Osteocyte (in vitro differentiated cells): ENCODE measurements at places on chromosomes 1 and 21. TPM values are rescaled to one million over a fixed set of nuclear protein-coding genes. Genes with fewer than 3 reads are reported as not detected.

DNA sequence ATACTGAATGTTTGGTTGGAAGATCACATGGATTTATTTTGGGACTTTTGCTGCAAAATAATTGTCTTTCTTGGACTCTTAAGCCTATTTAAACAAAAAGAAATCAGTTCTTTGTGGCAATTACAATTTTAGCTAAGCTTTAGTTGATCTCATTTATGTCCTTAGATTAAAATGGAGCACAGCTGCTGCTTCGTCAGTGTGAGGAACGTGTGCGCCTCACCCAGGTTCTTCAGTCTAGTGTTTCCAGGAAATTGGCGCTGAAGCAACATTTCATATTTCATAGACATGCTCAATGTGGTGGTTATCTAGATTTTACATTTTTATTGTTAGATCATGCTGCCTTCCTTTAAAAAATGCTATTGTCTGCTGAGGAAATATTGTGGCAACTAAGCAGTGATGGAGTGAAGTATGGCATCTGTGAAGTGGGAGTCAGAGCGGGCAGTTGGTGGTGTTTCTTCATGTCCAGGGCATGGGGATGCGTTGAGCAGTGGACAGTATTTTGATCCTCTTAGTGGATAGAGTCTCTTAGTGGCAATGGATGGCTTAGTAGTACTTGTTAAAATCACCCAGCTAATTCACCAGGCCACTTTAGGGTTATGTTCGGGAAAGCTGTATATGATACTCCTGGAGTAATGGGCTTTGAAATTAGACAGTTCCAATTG, 5.6 kb downstream of the DDI2 start:
- no peak for DNase-seq
- no peak overlapping the region for H3K4me3 ChIP-seq
- peaks cover 46% of the 10 kb centered on the region for H3K4me1 ChIP-seq
- H3K27ac ChIP-seq, result peak overlapping the region; percentile 1

DNA sequence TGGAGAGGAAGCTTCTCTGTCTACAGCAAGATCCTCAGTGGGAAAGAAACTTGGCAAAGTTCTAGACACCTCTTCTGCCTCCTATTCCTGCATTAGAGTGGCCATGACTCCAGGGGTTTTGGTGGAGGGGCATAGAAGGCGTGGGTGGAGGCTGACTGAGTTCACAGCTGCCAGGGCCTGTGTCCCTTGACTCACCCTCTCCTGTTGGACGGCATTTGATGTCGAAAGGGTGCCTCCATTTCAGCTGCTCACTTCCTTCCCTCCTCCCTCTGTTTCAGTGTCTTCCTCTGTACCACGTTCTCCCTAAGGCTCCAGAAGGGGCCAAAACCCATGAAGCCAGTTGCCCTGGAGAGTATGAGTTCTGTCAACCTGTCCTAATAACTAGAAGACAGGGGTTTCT, 632 bp downstream of the TMEM79 start:
- no peaks in the 10 kb centered on the region for H3K27me3 ChIP-seq
- no peak overlapping the region for H3K27ac ChIP-seq
- H3K4me3 ChIP-seq, result no peak overlapping the region
- H3K4me1 ChIP-seq, result peaks cover 28% of the 10 kb centered on the region
- DNase-seq, result no peak

GRCh38 chr1:31038360-31038759, 27.2 kb downstream of the PUM1 start:
- peak overlapping the region; percentile 72 for H3K27ac ChIP-seq
- H3K4me1 ChIP-seq, result peaks cover 38% of the 10 kb centered on the region
- no peaks in the 10 kb centered on the region for H3K27me3 ChIP-seq
- no peak for DNase-seq

GRCh38 chr1:115179397-115180079, 90.2 kb upstream of the TSPAN2 start:
- no peak overlapping the region for H3K27ac ChIP-seq
- H3K27me3 ChIP-seq, result no peaks in the 10 kb centered on the region
- no peak for DNase-seq

- DNase-seq, result peak; percentile 87
- no peaks in the 10 kb centered on the region for H3K27me3 ChIP-seq
- peaks cover 22% of the 10 kb centered on the region for H3K4me1 ChIP-seq
- peak within 1 kb of the TSS; percentile 90 for H3K27ac ChIP-seq
Observed at GRCh38 chr1:159900086-159900680, at the start of gene CFAP45. Gene CFAP45 (minus strand): TSS chr1:159900165. CDS start chr1:159900098, 67 bp downstream.

DNA sequence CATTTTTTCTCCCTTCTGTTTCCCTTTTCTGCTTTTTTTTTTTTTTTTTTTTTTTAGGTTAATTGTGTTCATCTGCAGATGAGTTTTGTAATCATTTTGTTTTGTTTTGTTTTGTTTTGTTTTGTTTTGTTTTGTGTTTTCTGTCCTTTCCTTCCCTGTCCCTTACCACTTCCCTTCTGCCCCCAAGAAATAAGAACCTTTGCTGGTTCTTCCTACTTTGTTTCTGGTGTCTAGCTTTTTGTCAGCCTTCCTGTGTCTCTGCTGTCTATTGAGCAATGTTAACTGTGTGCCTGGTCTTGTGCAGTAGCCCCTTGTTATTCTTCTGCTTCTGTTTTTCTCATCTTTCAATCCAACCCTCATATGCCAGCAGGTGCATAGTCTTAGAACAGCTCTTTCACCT, 46.0 kb downstream of the MPZL1 start:
- no peak overlapping the region for H3K27ac ChIP-seq
- H3K4me3 ChIP-seq, result no peak overlapping the region
- peaks cover 51% of the 10 kb centered on the region for H3K36me3 ChIP-seq

DNA sequence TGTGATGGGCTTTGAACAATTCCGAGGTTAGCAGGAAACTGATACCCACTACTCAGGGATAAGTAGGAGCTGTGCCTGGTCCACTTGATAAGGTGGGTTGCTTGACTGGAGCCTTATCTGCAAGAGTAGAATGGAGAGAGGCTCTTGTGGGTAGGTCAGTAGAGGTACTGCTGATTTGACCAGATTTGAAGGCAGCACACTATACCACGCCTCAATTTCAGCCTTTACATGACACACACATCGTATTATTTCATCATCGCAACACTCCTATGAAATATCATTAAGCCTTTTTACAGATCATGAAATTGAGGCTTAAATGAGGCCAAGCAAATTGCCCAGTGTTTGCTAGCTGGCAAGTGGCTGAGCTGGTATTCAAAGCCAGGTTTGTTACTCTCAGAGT, 69.6 kb downstream of the KCNJ15 start:
- no peaks in the 10 kb centered on the region for H3K36me3 ChIP-seq
- H3K27ac ChIP-seq, result no peak overlapping the region
- DNase-seq, result no peak
- H3K4me1 ChIP-seq, result peaks cover 16% of the 10 kb centered on the region

DNA sequence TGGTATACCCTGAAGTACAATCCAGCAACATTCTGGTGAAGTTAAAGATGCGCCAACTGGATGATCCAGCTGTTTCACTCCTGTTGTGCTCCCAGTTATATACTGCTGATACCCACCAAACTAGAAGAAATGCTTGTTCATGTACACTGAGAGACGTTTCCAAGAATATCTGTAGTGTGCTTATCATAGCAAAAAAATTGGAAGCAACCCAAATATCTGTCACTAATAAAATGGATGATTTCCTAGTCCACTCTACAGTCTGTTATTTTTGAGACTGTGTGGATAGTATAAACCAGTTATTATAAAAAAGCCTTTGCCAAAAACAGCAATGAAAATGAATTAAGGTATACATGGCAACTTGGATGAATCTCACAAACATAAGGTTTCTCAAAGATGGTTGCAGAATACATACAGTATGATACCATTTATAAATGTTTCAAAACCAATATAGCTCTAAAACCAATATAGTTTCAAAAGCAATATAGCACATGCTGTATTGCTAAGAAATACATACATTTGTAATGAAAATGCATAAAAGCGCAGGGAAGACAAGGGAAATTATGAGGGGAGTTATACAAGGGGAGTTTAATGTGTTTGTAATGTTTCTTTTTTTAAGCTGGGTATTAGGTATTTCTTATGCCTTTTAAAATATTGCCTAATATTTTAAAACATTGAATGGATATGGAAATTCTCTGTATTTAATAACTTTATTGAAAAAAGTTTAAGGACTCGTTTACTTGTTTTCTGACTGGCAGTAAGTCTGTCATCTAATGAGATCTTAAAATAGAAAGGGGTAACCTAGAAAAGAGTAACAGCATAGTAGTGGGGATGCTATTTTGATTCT, 36.5 kb downstream of the GPSM2 start:
- H3K4me3 ChIP-seq, result no peak overlapping the region
- peaks cover 19% of the 10 kb centered on the region for H3K4me1 ChIP-seq
- peaks cover 9% of the 10 kb centered on the region for H3K36me3 ChIP-seq
- peak overlapping the region; percentile 18 for H3K27ac ChIP-seq
- H3K27me3 ChIP-seq, result no peaks in the 10 kb centered on the region

DNA sequence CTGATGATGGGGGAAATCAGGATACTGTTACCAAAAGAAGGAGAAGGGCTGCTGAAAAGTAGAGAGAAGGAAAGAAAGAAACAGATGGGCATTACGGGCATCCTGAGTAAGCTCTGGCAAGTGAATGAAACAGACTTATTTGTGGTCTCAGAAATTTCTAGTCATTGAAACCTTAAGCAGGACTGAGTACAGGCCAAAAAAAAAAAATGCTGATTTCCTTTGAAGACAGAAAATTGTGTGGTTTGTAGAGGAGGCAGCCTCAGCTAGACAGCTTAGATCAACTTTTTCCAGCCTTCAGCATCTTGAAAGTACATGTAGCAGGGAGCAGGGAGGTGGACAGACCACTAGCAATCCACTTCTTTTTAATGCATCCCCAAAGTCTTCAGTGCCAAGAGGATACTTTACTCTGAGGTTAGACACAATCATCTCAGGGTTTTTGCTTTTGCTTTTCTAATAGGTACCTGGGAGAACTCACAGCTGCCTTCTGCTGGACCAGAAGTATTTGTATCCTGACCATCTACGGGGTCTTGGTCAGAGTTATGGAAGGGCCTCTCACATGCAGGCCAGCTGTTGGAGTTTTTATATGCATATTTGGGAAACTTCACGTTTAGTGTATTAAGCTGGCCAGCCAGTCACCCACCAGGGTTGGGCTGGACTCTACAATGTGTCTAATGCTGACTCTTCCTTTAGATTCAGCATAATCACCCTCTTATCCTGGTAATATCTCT, 10.6 kb upstream of the CAPZB start:
- DNase-seq, result no peak
- peaks cover 14% of the 10 kb centered on the region for H3K4me1 ChIP-seq
- no peaks in the 10 kb centered on the region for H3K27me3 ChIP-seq
- H3K4me3 ChIP-seq, result no peak overlapping the region
- peak overlapping the region; percentile 63 for H3K27ac ChIP-seq
- H3K36me3 ChIP-seq, result peaks cover 3% of the 10 kb centered on the region

DNA sequence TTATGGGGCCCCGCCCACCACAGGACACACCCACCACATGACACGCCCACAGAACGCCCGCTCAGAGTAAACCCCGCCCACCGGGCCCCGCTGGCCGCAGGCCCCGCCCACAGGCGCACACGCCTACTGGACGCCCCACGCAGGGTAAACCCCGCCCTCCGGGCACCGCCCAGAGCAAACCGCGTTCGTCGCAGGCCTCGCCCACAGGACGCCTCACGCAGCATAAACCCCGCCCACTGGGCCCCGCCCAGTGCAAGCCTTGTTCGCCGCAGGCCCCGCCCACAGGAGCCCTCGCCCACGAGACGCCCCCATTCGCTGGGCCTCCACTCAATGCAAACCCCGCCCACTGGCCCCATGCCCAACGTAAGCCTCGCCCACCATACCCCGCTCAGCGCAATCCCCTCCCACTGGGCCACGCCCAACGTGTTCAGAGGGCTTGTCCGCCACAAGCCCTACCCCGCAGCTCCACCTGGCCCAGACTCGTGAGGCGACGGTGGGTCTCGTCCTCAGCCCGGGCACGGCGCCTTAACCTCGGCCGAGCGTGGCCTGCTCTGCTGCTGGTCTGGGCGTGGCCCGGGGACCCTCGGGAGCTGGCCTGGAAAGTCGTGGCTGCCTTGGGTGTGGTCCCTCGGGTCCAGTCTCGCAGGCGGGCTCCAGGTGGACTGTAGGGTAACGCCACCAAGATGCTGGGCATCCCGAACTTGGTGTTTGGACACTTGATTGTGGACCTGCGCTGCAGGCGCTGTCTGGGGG, 401 bp upstream of the TMEM52 start:
- H3K4me3 ChIP-seq, result peak overlapping the region; percentile 69
- no peaks in the 10 kb centered on the region for H3K27me3 ChIP-seq
- H3K4me1 ChIP-seq, result no peaks in the 10 kb centered on the region
- DNase-seq, result peak; percentile 99
- H3K36me3 ChIP-seq, result no peaks in the 10 kb centered on the region

DNA sequence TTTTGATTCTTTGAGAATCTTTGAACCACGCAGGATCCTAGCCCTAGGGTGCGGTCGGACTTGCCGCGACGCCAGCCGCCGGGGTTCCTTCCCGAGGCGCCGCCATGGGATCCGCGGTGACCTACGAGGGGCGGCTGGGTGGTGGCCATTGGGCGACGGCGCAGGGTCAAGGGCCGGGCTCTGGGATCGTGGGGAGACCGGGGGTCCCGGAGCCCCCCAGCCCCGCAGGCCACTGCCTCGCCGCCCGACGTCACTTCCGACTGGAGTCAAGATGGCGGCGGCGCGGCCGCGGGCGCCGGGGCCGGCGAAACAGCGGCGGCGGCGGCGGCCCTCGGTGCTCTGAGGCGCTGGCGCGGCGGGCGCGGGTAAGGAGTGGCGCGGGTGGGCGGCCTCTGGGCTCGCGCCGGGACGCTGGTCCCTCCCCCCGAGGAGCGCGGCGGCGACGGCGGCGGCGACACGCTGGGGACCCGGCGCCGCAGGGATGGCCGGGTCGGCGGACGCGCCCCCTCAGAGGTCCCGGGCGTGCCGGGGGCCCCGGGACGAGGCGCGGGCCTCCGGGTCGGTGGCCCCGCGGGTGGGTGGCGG, at the start of gene PRDM2:
TSS of gene PRDM2 (plus strand) at position 253 of the 585 bp plus-strand sequence. CDS start 15,418 bp downstream, outside the sequence.
- DNase-seq, result peak; percentile 86
- H3K36me3 ChIP-seq, result peaks cover 4% of the 10 kb centered on the region
- H3K4me1 ChIP-seq, result peaks cover 18% of the 10 kb centered on the region
- peak within 1 kb of the TSS; percentile 81 for H3K4me3 ChIP-seq

DNA sequence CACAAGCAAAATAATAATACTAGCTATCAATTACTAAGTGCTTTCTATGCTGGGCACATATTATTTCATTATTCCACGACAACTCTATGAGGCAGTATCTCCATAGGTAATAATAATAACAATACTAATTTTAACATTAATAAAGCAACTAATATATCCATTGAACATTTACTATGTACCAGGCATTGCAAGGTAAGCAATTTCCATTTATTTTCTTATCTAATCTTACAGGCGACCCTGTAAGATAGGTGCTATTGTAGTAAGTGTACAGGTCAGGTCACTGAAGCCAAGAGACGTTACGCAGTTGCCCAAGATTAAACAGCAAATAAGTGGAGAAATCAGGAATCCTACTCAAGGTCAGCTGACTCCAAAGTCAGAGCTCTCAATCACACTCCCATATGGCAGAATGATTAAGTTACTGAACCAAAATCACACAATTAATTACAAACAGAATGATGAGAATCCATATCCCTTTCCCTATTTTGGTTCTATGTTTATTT, 198.4 kb downstream of the SLC45A1 start:
- H3K4me3 ChIP-seq, result no peak overlapping the region
- no peak for DNase-seq
- peaks cover 4% of the 10 kb centered on the region for H3K36me3 ChIP-seq
- H3K4me1 ChIP-seq, result peaks cover 28% of the 10 kb centered on the region
- H3K27ac ChIP-seq, result peak overlapping the region; percentile 95
- H3K27me3 ChIP-seq, result no peaks in the 10 kb centered on the region

SPRR2D gene
- total RNA-seq, result not detected in 2 replicates

RHBDL2 gene
- not detected in 2 replicates for total RNA-seq

C1orf115 gene
- 5.6 and 5.9 TPM in 2 replicates for total RNA-seq
